ENCODE measurements at places on chromosomes 3 and 15.

GRCh38 chr3:72386327-72387000 is 461.8 kb downstream of the SHQ1 start:
- no peak for DNase-seq

GRCh38 chr15:101017093-101017754 is 98.1 kb downstream of the LRRK1 start:
- no peak for DNase-seq

DNA sequence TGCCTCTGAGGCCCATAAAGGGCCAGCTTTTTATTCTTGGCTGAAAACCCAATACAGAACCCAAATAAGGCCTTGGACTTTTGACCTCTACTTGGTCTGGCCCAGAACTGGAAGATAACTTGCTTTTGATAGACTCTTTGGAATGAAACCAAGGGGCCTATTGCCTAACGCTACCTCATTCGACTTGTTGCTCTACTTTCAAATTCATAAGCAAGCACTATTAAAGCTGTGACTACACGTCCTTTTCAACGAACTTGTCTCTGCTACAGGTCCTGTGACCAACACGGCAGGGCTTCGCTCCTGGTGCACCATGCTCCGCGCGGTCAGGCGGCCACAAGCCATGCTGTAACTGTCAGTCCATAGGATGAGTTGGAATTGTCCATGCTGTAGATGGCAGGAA is 385.4 kb downstream of the MFSD1 start:
- DNase-seq: no peak

DNA sequence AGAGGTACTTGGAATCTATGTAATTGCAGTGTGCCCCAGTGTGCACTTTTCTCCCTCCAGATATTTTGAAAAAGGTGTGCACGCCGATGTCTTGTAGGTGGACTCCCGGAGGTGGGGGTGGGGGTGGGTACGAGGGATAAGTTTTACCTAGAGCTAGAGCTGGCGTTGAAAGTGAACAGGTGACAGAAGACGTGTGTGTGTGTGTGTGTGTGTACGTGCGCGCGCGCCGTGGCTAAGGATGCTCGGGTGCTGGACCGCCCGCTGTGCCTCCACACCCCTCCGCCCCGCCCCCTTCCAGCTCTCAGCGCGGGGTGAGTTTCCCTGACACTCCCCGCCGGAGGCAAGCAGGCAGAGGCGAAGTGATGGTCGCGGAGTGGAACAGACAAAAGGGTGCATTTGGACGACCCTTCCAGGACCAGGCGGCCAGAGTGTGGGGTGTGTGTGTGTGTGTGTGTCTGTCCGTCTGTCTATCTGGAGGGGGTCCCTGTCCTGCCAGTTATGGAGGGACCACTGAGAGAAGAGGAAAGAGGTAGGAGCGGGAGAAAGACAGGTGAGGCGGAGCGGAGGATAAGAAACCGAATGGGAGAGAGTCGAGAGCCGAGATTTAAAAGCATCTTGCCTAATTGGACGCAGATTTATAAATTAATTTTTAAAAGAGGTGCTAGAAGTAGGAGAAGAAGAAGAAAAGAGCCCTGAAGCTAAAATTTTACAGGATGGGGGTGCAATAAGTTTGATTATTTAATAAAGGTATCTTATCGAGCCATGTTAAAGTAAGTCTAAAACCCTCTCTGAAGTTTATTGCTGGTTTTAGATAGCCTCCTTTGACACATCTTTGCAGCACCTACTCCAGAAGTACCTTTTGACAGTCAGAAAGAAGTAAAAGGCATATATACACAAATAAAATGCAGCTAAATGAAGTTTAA is 335.8 kb upstream of the THRB start:
- no peak for DNase-seq

- DNase-seq: no peak
Observed at GRCh38 chr15:91335702-91336101, 235.6 kb downstream of the SV2B start.

DNA sequence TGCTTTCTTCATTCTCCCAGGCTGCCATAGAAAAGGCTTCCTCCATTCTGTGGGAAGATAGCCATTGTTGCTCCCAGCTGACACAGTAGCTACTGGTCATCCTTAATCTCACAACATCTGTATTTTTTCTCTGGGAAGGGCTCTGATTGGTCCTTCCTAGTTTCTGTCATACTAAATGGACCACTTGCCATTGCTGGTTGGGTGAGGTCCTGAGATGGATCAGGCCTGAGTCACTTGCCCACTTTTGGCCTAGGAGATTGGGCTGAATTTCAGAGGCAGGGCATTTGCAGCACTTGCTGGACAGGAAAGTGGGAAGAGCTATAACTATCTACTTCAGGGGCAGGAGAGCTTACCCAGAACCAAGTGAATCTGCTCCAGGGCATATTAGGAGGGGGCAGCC is 106.5 kb upstream of the PROK2 start:
- no peak for DNase-seq

DNA sequence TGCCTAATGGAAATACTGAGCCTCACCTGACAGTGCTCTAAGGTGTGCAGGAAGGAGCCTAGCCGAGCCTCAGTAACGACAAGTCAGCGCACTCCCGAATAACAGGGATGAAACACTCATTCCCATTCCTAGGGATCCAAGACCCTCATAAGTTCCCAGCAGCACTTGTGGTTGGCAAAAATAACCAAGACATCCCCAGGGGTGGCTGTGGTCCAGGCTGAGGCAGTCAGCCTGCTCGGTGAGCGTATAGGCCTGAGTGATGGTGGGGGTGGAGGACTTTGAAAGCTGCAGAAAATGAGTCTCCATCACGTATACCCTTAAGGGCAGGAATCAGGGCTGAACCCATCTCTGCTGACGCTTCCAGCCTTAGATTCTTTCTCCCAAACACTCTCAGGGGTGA is 120.1 kb downstream of the SMAD6 start:
- no peak for DNase-seq

DNA sequence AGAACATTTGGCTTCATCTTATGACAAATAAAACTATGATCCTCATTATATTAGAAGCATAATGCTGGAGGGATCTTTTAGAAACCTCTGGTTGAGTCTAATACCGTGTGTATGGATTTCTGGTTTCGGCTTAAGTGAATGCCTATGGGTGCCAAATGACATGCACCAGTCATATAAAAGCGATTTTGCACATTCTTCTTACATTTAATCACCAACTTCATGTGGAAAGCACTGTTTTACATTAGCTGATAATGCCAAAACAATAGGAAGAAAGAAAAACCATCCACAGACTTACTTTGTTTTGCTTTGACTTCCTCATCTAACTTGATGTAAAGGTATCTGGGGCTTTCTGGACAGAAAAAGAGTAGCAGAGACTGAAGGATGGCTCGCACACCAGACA is 20.9 kb downstream of the SLC2A2 start:
- DNase-seq: no peak

- no peak for DNase-seq
Observed at GRCh38 chr3:59482684-59483083, 432.9 kb upstream of the CFAP20DC start.

DNA sequence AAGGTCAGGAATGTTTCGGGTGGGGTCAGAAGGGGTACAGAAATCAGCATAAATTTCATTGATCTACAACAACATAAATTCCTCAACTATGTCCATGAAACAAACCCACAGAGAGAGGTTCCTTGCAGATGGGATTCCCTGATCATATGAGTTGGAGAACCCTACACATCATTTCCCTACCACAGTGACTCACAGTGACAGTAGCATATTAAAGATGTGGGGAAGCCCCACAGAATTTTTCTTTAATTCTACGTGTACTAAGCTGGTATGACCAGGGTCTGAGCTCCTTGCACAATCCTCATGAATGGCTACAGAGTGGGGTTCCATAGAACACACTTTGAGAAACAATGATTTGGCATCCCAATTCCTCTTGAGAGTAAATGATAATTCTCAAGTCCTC is 116.9 kb upstream of the RAD18 start:
- DNase-seq: no peak

GRCh38 chr3:14929310-14930074 is 17.9 kb upstream of the NR2C2 start:
- no peak for DNase-seq

GRCh38 chr3:5319454-5319853 is 131.9 kb downstream of the EDEM1 start:
- DNase-seq: no peak

DNA sequence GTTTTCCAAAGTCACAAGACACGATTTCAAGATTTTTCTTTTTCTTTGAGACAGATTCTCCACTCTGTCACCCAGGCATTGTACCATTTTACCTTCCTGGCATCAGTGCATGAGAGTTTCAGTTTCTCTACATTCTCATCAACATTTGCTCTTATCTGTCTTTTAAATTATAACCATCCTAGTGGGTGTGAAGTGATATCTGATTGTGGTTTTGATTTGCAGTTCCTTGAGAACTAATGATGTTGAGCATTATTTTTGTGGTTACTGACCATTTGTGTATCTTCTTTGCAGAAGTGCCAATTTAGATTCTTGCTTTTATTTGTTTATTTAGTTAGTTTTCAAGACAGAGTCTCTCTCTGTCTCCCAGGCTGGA is 41.2 kb downstream of the ADIPOQ start:
- DNase-seq: no peak

GRCh38 chr3:10392244-10392643 is 71.3 kb upstream of the SEC13 start:
- DNase-seq: no peak

- DNase-seq: no peak
Observed at GRCh38 chr3:13716540-13717221, 163.2 kb downstream of the WNT7A start.

GRCh38 chr3:37237252-37237651 is 62.9 kb upstream of the LRRFIP2 start:
- no peak for DNase-seq

DNA sequence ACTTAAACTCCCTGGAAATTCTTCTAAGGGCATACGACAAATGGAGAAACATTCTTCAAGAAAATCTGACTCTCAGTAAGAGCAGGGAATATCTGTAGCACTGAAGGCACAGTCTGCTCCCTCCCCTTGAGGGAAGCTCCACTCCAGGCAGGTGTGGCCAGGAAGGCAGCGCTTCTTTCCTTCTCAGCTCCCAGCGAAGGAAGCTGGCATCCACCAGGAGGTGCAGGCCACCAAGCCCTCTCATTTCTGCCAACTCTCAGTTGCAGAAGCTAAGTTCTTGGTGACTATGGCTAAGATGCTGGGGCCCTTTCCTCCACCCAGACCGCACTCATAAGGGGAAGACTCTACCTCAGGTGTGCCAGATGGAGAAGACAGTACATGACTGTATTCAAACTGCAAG is 37.7 kb upstream of the SLC41A3 start:
- DNase-seq: no peak

Measured in activated T-helper 1 cell treated with Interleukin-2 at 50 U/mL for 16 hours (primary cell).